Cortex of kidney (tissue), 1 donor: ENCODE measurements at places on chromosomes 2 and 18.

GRCh38 chr2:18430996-18431748, 129.3 kb downstream of the RDH14 start:
- no peak for DNase-seq

DNA sequence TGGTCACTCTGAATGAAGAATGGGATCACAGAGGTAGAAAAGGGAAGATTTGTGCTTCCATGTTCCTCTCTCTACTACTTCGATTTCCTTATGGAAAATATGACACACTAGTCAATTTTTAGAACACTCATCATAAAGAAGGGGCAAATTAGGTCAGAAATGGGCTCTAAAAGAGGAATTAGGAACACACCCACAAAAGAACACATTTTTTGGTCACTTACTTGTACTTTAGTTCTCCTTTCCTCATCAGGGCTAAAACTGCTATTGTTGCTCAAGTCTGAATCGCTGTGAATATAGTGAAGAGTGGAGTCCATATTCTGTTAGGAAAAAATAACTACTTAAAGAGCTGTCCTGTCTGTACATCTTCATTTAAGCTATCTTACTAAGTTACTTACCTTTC, 52.6 kb downstream of the PPP4R1 start:
- no peak for DNase-seq

- DNase-seq = no peak
Observed at GRCh38 chr2:209505410-209505809, 81.6 kb downstream of the MAP2 start.

GRCh38 chr18:73520229-73520628, 627.4 kb downstream of the FBXO15 start:
- DNase-seq = no peak

DNA sequence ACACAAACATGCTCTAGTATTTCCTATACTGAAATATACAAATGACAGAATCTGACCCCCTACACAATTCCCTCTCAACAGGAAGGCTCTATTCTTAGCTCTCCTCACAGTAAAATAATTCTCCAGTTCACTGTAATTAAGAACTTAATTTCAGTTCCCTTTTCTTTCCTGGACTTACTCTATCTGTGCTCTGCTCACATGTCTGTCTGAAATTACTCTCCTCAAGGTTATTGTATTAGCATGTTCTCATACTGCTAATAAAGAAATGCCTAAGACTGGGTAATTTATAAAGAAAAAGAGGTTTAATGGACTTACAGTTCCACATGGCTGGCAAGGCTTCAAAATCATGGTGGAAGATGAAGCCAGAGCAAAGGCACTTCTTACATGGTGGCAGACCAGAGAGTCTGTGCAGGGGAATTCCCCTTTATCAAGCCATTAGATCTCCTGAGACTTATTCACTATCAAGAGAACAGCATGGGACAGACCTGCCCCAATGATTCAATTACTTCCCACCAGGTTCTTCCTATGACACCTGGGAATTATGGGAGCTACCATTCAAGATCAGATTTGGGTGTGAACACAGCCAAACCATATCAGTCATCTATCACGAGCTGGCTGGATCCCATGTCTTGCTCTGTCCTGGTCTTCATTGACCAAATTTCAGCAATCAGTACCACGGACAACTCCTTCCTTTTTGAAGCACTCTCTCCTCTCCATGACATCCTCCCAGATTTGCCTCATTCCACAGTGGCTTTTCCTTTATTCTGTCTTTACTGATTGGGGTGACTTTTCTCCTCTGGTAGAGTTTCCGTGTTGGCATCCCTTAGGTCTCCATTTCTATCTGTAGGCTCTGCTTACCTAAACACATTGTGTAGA, 110.9 kb downstream of the GALR1 start:
- DNase-seq = no peak

DNA sequence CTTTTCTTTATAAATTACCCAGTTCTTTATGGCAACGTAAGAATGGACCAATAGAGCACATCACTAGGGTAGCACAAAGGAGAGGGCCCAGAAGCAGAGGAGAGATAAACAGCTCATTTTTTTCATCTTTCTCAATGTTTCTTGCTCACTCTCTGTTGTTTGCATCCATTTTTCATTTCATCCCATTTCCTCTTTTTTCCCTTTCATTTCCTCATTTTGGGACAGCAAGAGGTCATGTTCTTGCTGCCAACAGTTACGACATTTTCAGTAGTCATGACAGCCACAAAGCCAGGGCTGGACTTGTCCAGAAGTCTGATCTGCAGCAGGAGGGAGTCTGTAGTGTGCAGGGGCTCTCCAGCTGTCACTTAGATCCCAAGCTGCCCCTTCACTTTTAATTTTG, 52.7 kb upstream of the CYP1B1 start:
- no peak for DNase-seq

- DNase-seq = no peak
Observed at GRCh38 chr2:127163921-127164320, 56.2 kb downstream of the CYP27C1 start.

DNA sequence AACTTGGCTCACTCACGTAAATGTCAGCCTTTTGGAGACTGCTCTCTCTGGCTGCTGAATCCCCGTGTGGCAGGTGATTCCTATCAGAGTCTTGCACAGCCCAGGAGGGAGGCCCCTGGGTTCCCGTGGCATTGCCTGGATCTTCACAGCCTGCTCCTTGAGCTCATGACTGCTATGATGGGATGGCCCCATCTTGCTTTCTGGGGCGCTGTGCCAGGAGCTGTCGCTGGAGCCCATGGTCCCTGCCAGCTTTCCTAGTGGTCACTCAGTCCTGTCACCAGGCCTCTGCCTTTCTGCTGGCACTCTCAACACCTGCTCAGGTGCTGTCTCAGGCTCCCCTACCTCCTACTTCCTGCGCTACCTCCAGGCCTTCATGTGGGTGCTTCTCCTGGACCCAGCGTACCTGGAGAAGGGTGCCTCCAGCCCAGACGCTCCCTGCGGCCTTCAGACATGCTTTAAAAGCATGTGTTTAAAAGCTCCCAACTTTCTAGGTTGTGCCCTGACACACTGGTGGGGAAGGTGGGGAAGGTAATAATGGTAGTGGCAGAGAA, 110.1 kb downstream of the MCFD2 start:
- no peak for DNase-seq

DNA sequence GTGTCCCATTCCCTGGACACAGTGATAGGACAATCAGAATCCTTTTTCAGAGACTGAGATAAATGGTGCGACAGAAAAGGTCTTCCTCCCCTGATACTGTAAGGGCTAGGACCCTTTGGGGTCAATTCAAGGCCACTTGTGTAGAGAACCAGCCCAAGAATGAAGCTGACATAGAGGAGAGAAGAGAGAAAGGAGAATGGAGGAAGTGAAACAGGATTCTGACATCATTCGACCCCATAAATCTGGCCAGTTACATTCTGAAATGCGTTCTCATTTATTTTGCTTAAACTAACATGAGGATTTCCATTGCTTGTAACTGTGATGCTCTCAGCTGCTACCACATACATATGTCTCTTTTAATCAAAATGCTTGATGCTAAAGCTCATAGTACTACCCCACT, 148.1 kb downstream of the TMEM163 start:
- DNase-seq = no peak

DNA sequence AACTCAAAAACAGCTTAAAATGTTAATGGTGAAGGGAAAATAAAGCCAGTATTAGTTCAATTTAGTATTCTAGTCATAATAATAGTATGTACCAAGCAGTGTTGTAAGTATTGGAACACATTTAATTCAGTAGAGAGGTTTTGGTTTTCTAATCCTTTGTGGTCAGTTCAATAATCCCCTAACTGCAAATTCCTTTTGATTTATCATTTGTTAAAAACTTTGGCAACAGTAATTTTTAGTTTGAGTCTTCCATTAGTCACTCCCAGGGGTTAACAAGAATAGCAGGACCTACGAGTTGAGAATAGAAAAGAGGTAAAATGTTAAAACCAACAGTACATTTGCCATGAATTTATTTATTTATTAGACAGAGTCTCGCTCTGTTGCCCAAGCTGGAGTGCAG, 10.7 kb downstream of the MRPL44 start:
- DNase-seq = no peak

DNA sequence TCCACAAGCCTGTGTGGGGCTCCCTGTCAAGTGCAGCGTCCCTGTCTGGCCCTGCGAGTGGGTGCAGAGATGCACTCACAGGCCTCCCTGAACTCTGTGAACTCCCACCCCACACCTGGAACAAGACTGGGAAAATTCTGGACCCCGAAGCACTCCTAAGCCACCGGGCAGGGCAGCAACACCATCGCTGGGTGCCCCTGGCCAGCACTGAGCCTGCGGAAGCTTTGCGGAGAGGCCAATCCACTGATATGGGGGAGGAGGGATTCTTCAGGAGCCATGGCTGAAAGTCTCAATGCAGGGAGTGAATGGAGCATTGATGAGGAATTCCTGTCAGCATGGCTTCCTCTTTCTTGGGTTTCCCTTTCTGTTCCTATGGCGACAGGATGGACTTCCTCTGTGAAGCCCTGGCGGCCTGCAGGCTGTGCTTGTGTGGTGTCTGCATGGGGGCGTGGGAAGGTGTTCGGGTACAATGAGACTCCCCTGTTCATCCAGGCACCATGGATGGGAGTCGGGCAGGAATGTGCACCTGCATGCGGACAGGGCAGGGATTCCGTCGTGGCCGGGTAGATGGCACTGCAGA, 15.1 kb downstream of the TRIB2 start:
- DNase-seq = no peak

DNA sequence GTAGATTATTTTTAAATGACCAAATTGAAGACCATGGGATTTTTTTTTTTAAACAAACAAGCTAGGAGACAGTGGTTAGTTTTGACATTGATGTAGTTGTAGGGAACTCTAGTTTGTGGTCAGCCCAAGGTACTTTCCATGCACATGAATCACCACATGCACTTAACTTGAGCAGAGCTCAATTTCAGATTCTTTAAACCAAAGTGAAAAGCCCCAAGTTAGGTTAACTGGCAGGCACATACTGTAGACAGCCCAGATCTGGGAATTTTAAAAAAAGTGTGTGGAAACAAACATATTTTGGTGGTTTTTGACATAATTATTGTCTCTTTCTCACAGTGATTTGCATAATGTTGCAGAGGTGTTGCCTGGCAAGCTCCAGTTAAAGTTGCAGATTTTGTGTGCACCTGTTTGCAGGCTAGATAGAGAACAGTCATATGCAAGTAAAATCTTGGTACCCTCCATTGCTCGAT, 88.4 kb downstream of the BCL2L11 start:
- DNase-seq = no peak

DNA sequence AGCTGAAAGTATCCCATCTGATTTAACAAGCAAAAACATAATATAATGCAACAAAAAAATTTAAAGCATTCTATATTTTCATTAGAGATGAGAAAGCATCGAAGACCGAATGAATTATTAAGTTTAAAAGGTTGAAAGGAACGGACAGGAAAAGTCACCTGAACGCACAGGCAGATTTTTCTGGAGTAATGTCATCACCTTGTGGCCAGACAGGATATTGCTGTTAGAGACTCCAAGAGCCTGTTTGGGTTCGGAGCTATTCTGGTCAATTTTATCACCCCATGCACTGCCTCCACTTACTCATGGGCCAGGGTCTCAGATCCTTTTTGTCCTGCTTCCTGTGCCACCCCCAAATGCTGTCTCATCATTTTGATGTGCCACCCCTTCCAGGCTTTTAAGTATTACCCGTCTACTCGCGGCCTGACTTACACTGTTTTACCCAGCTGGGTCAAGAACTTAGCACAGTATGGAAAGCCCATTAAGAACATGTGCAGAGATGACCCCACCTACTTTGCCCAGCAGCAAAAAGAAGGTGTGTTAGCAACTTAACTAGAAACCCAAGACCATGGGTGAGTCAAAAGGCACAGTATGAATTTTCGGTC, 27.3 kb downstream of the GKN2 start:
- DNase-seq = no peak

DNA sequence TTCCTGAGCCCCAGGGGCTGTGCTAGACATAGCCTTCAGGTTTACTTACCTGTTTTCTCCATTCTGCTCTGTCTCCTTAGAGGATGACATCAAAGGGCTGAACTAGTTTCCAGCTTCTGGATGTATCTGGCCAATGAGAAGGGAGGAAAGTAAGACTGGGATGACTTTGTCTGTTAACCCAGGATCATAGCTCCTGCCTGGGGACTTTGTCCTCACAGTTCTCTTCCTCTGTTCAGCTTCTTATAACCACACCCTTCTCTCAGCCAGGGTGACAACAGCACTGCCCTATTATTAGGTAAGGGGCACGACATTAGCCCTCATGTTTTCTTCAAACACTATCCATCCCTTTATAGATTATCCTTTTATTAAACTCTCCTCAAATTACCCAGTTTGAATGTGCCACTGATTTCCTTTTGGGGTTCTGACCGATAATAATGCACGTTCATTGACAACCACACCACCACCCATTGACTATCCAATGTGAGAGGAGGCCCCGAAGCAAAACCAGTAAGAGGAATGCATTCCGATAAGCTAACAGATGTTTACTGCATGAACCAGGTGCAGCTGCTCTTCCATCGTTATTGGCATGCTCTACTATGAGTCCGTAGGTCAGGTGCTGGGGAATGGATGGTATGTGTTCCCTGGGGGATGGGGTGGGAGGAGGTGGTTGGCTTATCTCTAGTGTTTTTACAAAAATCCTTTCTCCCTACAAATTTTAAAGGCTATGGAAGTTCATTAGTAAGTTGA, 23.5 kb downstream of the TSN start:
- DNase-seq = no peak

DNA sequence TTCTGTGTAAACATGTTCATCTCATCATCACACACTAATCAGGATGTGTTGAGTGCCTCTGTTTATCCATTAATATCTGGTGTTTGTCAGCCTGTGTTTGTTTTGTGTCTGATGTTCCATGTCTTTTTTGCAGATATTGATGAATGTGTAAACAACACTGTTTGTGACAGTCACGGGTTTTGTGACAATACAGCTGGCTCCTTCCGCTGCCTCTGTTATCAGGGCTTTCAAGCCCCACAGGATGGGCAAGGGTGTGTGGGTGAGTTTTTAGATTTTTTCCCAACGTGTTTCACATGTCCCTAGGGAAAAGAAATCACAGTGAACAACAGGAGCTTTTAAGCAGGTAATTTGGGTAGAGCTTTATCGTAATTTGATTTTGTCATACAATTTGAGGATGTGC, 133.7 kb upstream of the RASGRP3 start:
- no peak for DNase-seq

GRCh38 chr18:79517341-79517740, 121.6 kb downstream of the NFATC1 start:
- DNase-seq = no peak
